ENCODE measurements at places on chromosomes 3 and 15.

GRCh38 chr15:77066971-77067690 lies 3.8 kb downstream of the TSPAN3 start:
- peak; percentile 34 for DNase-seq

DNA sequence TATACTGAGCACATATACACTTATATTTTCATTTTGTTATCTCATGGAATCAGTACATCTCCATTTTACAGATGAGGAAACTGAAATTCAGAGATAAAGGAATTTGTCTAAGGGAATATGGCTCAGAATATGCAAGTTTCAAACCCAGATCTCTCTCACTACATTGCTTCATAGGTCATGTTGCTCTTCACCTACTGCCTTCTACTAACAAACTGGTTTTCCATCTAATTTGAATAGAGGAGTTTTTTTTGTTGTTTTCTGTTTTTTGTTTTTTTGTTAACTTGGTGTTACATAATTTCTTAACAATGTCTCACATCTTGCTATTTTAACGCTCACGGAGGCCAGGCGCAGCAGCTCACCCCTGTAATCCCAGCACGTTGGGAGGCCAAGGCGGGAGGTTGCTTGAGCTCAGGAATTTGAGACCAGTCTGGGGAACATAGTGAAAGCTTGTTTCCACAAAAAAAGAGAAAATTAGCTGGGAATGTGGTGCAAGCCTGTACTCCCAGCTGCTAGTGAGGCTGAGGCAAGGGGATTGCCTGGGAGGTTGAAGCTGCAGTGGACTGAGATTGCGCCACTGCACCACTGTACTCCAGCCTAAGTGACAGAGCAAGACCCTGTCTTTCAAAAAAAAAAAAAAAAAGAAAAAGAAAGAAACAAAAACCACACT lies 37.0 kb downstream of the FMN1 start:
- DNase-seq = no peak

GRCh38 chr15:23069496-23070166 lies 30.3 kb upstream of the TUBGCP5 start:
- DNase-seq = no peak

DNA sequence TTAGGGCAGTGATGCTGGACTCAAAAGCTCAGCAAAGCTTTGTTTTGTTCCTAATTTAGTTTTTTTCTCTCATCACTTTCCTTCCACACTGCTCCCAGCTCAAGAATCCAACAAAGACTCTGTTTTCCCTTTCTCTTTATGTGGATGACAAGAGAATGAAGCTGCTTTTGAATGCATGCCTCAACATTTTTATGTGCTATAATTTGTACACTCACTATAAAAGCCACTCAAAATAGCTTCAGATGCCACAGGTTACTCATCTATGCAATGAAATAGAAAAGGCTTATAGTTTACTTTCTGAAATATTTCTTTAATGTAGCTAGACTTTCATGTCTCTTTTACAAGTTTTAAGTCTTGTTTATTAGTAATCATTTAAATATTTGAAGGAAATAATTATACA lies 714.9 kb downstream of the OTOL1 start:
- DNase-seq = no peak

GRCh38 chr3:184601576-184602371 lies 40.2 kb downstream of the EPHB3 start:
- no peak for DNase-seq

- no peak for DNase-seq
Measured at GRCh38 chr3:14538451-14539088, 1.6 kb downstream of the GRIP2 start.

DNA sequence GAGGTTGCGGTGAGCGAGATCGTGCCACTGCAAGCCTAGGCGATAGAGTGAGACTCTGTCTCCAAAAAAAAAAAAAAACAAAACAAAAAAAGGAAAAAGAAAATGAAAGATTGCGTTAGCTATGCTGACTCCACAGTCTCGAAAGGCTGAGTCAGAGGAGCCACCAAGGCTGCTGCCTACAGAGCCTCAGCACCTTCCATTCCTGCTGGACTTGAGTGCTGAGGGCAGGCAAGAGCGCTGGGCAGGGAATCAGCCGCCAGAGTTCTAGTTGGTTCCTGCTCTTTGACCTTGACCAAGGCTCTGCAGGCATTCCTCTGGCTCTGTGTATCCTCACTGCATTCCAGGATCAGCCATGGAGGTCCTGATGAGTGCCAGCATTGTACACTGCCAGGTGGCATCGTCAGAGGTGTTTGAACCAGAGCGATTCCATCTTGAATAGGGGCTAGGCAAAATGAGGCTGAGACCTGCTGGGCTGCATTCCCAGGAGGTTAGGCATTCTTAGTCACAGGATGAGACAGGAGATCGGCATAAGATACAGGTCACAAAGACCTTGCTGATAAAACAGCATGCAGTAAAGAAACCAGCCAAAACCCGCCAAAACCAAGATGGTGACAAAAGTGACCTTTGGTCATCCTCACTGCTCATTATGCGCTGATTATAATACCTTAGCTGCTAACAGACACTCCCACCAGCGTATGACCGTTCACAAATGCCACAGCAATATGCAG lies 5.9 kb downstream of the MESP2 start:
- DNase-seq = peak; percentile 65

DNA sequence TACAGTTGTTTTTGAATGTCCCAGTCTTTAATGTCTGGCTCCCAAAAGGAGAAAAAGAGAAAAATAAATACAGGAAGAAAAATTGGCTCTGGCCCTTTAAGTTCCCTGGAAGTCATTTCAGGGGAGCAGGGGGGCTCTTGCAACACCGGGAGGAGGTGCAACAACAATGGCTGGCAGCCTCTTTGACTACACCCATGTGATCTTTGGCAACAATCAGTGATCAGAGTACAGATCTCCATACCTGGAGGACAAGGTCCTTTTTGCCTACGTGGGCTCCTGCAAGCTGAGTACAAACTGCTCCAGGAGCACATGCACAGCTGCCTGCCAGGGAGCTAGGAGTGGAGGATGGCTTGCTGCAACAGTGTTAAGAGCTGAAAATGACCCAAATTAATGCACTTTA lies 63.9 kb downstream of the GLCE start:
- DNase-seq = no peak

- peak; percentile 26 for DNase-seq
Measured at GRCh38 chr15:59662260-59662659, 4.9 kb upstream of the GTF2A2 start.
